Amniotic epithelial cell (primary cell): ENCODE measurements at places on chromosomes 5 and 9.

- DNase-seq = no peak
Observed at GRCh38 chr9:136805207-136805740, 2.5 kb upstream of the RABL6 start.

- DNase-seq = peak; percentile 45
Observed at GRCh38 chr9:78261403-78262001, 25.6 kb downstream of the CEP78 start.

DNA sequence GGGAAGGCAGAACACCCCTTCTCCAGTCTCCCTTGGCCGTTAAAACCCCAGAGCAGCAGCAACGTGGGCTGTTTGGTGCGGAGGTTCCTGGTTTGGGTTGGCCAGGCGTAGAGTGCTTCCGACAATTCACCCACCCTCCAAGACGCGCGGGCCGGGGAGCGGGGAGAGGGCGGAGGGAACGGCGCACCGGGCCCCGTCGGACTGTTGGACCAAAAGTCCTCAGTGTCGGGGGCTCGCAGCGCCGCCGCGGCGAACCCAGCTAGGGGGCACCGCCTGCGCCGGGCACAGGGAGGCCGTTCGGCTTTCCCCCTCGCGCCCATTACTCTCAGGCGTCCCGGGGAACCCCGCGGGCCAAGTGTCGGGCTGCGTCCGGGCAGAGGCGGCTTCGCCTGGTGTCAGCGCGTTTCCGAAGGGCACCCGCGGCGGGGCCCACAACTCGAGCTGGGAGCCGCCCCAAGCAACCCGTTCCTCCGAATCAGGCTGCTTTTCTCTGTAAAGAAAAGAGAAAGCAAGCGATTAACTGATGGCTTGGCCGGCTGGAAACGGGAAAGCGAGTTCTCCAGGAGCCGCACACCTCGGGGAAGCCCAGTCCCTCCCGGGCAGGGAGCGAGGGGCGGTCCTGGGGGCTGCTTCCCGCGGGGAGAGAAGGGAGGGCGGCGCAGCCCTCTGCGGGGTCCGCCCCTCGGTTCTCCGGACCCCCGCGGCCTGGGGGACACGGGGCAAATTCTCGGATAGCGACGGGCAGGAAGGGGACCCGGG, 145.5 kb downstream of the ERCC6L2 start:
- DNase-seq = no peak

- no peak for DNase-seq
Observed at GRCh38 chr9:137919649-137920141, 42.1 kb downstream of the CACNA1B start.

- DNase-seq = no peak
Observed at GRCh38 chr9:71781391-71781790, 13.1 kb upstream of the CEMIP2 start.

GRCh38 chr5:11105696-11106095, 344.7 kb upstream of the DAP start:
- DNase-seq = no peak

GRCh38 chr9:110650261-110650660, 18.3 kb upstream of the MUSK start:
- peak; percentile 93 for DNase-seq

- no peak for DNase-seq
Observed at GRCh38 chr9:36961561-36962325, 72.3 kb downstream of the PAX5 start.

DNA sequence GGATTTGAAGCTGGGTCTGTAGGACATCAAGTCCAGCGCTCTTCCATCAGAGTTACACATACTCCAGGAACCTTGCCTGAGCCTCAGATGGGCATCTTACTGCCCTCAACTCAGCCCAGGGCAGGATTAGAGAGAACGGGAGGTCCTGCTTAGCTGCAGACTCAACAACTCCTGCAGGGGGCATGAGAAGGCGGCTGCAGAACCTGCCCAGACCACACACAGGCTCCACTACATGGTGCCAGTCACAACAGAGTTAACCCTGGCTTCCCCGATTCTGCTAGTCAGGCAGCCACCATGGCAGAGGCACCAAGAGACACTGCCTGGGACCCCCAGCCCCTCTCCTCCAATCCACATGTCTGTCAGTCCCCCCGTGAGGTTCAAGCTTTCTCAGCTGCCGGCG, 23.9 kb upstream of the CPLX2 start:
- DNase-seq = no peak

- no peak for DNase-seq
Observed at GRCh38 chr5:37730896-37731455, 108.9 kb downstream of the GDNF start.

DNA sequence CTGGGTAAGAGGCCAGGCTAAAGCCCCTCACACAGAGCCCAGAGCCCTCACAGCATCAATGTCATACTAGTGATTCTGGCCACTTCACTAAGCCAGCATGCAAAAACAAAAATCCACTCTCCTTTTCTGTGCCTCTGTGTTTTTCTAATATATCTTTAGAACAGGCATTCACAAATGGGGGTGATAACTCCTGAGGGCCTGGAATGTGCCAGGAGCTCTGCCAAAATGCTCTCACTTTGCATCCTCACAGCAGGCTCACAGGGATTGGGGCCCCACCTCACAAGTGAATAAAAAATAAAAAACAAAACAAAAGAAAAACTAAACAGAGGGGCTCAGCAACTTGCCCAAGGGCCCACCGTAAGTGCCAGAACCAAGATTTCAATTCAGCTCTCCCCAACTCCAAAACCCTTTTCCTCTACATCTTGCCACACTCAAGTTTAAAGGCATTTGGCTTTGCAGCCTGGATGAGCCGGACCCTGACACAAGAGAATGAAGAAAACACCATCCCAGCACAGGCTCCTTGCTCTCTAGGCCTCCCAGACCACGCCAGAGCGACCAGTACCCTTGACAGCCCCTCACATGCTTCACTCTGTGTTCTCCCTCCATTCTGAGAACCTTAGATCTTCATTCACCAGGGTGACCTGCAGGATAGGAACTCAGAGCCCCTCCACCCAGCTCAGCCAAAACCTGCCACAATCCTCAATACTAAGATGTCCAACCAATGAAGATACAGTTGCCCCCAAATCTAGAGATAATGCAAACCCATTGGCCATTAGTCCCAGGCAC, 51.3 kb downstream of the SAXO1 start:
- no peak for DNase-seq

DNA sequence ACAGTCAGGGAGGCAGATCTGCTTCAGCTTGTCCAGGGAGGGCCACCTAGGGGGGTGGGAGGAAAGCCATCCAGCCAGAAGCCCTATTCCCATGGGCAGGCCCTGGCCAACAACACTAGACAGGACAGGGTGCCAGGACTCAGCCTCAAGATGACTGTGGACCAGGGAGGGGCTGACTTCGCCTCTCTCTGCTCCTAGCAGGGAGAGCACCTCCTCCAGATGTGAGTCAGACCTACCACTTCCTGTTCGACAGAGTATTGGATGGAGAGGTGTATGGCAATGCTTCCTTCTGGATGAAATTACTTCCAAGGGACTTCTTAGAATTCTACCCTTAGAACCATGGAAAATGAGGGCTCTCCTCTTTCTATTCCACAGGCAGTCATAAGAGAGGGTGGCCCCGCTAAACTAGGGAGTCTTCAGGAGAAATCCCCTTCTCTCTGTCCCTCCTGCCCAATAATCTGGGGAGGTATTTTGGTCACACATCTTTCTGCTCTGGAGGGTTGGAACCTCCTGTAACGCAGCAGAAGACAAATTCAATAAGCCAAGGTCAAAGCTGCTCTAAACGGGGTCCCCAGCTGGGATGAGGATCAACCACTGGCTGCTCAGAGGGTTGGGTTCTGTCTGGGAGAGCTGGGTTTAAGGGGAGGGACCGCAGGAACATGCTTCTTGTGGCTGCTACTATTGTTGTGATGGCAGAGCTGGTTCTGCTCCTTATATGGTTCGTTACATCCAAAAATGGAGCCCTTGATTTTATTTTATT, 23.2 kb upstream of the RCL1 start:
- peak; percentile 57 for DNase-seq
